NCI-H2029 (cell line): ENCODE measurements at places on chromosomes 13 and 19.

DNA sequence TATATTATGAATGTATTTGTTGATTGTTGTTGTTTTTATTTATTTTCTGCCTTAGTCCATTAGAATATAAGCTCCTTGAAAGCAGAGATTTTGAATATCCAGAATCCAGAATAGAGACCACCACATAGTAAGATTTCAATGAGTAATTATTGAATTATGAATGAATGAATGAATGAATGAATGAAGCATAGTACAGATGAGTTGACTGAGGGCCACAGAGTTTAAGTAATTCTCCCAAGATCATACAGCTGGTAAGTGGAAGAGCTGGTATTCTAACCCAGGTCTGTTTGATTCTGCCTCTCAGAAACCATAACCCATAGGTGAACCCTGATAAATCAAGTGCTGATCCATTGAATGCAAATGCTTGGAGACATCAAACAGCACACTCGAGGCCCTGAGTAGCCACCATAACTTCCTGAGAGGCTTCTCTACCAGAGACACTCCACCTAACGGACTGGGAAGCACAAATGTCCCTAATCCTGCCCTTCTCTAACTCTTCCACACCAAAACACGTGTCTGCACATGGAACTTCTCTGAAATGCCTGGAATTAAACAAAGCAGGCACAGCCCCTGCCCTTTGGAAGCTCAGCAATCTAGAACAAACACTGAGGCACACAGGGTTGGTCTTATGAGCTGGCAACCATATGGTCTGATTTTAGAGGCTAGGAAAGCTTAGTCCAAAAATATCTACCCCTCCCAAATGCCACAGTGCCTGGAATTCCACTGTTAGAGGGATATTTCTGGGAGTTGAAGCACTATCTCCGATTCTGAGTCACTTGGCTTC, 190.1 kb downstream of the FOXO1 start:
- no peak for DNase-seq

DNA sequence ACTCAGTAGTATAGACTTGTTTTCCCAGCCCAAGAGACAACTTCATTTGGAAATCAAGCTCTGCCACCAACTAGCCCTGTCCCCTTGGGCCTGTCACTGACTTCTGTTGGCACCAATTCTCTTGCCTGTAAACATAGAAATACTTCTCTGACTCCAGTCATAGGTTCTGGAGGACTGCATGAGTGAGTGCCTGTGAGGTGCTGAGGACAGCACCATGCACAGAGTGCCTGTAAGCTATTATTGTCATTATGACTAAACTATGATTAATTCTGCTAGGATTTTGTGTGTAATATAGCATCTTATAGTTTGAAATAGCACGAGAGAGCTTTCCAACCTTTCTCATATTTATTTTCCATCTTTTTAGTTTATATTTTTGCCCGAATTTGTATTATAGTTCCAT, 247.9 kb downstream of the MYO16 start:
- no peak for DNase-seq

DNA sequence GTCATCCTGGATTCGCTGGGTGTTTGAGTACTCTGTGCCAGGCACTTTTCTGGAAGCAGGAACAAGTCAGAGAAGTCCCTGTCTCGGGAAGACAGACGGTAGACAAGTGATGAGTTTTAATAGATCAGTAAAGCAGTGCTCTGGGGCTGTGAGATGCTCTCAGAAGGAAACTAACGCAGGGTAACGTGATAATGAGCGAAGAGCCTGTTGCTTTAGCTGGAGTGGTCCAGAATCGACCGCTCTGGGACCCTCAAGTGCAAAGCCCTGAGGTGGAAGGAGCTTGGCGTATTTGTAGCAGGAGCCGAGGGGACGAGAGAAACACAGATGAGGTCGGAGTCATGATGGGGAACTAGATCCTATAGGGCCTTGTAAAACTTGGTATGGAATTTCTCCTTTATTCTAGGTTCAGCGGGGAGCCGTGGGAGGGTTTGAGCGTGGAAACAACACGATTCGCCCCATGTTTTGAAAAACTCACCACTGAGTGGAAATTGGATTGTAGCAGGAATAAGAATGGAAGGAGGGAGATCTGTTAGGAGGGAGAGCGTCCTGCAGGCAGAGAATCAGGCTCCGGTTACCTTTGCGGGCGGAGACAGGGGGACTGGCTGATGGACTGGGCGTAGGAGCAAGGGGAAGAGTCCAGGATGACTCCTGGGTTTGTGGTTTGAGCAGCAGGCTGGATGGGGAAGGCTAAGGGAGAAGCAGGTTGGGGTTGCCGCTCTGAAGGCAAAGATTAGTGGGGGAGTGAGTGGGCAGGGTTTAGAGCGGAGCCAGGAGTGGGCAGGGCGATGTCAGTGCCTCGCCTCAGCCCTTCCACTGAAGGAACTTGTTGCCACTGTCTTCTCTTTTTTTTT, 763 bp downstream of the POLD1 start:
- no peak for DNase-seq

DNA sequence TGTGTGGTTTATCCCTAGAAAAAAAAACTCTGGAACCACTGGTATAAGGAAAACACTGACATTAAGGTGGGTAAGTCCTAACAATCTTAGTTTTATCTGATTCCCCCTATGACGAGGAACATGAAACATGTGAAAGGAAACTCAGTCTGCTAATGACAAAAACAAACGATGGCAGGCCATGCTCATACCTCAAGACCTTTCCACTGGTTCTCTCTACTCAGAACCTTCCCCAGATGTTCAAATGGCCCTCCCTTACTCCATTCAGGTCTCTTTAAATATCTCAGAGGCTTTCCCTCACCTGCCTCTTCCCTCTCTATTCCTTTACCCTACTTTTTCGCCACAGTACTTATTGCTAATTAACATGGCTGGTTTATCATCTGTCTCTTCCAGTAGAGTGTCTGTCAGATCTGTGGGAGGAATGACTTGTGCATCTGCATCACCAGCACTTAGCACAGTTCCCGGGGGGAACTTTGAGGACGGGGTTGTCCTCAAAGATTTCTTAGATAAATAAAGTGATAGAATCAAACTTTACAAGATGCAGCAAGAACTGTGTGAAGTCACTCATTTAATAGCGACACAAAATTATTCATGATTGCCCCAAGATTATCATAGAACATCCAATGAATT, 1.5 kb downstream of the TUBGCP3 start:
- no peak for DNase-seq

GRCh38 chr13:64305246-64305645, 2889.6 kb upstream of the PCDH20 start:
- no peak for DNase-seq

DNA sequence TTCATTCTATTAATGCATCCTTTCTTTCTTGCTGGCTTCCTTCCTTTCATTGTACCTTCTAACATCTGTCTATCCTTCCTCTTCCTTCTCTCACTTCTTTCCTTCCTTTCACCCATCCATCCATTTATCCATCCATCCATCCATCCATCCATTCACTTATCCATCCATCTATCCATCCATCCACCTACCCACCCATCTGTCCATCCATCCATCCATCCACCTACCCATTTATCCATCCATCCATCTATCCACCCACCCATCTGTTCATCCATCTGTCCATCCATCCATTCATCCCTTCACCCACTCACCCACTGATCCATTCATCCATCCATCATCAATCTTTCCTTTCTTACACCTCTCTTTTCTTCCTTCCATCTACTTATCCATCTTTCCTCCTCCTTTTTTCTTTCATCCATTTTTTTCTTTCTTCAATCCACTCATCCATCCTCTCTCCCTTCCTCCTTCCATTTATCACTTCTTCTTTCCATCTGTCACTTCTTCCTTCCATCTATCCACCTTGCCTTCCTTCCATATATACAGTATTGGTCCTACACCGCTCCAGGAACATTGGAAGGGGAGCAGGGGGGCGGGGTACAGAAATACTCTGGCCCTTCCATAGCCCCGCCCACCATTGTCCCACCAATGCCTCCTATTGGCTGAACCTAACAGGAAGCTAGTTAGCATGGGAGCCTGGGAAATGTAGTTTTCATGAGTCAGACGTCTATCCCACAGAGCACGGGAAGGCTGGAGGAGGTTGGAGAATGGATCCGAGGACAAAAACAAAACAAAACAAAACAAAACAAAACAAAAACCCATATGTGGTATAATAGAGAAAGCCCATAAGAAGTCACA, 45.9 kb downstream of the MBD3L1 start:
- no peak for DNase-seq
